ENCODE measurements at places on chromosomes 6 and 20.

- no peak for DNase-seq
Observed at GRCh38 chr6:105430685-105431084, 27.8 kb upstream of the PREP start.

GRCh38 chr6:39446909-39447308 lies 124.4 kb upstream of the KCNK16 start:
- DNase-seq, result peak; percentile 14

DNA sequence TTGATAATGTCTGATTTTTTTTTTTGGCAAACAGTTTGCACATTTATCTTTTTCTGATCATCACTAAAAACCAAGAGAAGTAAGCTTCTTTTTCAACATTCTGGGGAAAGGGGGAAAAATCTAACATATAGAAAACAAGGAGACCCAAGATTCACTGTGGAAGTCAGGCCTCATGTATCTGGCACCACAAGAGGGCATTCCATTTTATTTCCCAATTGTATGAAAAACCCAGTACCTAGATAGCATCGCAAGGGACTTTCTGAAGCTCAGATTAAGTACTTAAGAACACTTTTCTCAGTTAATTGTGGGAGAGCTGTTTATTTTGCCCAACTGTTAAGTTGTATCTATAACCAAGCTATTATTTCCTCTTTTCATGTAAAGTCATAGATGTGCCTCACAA lies 152.9 kb downstream of the KLHL32 start:
- DNase-seq, result peak; percentile 26

DNA sequence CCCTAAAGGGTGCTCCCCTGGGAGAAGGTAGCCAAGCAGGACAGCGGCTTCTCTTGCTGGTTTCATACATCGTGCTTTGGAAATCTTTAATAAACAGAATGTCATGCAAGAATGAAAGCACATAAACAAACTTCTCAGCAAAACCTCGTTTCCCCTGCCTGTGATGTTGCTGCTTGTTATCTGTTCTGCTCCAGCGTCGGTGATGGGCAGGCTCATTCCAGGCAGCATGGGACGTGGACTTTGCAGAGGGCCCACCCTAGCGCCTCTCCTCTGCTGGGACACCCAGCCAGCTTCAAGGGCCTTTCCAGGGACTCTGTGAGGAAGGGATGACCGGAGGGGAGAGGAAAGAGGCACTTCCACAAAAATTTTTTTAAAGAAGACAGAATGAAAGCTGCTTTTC lies 197.7 kb downstream of the QKI start:
- DNase-seq, result no peak

- peak; percentile 77 for DNase-seq
Observed at GRCh38 chr6:12555267-12555666, 161.3 kb upstream of the PHACTR1 start.

- DNase-seq, result no peak
Observed at GRCh38 chr6:78583079-78583478, 284.3 kb upstream of the IRAK1BP1 start.

- DNase-seq, result no peak
Observed at GRCh38 chr6:33740204-33740608, 6.5 kb downstream of the IP6K3 start.

GRCh38 chr20:34420146-34420545 lies 57.1 kb downstream of the ITCH start:
- DNase-seq, result no peak

- DNase-seq, result no peak
Observed at GRCh38 chr20:38131588-38132121, 33.4 kb downstream of the TGM2 start.

DNA sequence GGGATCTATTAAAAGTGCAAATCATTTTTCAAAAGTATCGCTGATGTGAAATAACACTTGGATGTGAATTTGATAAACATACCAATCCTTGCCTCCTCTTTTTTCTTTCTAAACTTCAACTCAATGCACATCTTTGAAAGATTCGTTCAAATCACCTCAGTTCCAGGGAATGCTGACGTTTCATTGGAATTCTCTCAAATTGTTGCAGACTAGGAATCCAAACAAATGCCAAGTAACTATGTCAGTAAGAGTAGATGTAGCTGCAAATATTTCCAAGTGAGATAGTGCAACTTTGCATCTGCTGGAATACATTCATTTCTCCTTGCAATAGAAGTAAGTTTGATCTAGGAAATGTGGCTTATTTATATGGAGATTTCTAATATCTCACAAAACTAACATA lies 220.7 kb downstream of the FUT9 start:
- DNase-seq, result no peak

- no peak for DNase-seq
Observed at GRCh38 chr6:106750946-106751345, 121.6 kb downstream of the QRSL1 start.

- no peak for DNase-seq
Observed at GRCh38 chr20:2983508-2983907, 59.9 kb upstream of the GNRH2 start.

GRCh38 chr20:32152421-32153155 lies 43.1 kb downstream of the TM9SF4 start:
- DNase-seq, result no peak

- no peak for DNase-seq
Observed at GRCh38 chr20:50683570-50683969, 7.8 kb downstream of the RIPOR3 start.
